ENCODE measurements at places on chromosomes 2 and 18.

DNA sequence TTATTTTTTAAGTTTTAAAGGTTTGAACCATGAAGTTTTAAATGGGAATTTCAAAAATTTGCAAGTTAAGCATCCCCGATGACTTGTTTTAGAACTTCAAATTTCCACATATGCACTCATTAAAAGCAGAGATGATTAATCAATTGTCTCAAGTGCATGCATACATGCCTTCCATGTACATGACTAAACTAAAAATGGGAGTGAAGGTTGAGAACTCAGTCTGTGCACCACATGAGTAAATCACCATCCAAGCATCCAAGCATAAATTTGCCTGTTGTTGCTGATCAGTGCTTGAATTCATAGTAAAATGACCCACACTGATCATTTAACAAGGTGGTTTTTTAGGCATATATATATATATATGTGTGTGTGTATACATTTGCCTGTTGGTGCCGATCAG, 249.8 kb downstream of the ARHGAP15 start:
- DNase-seq: no peak

DNA sequence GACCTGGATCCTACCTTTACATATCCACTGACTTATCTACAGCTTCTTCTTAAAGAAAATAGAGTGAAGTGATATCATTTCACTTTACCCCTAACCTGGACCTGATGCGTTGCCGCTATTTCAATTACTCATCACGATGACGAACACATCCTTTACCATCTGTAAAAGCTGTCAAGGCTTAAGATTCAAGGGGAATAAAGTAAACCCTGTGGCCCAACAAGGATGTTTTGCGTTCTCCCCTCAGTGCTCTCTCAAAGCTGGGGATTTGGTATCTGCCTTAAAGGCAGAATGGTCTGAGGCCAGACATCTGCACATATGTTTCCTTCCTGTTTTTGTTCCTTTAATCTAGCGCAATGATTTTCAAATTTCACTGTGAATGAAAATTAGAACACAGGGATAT, 100.1 kb upstream of the KLF7 start:
- no peak for DNase-seq

DNA sequence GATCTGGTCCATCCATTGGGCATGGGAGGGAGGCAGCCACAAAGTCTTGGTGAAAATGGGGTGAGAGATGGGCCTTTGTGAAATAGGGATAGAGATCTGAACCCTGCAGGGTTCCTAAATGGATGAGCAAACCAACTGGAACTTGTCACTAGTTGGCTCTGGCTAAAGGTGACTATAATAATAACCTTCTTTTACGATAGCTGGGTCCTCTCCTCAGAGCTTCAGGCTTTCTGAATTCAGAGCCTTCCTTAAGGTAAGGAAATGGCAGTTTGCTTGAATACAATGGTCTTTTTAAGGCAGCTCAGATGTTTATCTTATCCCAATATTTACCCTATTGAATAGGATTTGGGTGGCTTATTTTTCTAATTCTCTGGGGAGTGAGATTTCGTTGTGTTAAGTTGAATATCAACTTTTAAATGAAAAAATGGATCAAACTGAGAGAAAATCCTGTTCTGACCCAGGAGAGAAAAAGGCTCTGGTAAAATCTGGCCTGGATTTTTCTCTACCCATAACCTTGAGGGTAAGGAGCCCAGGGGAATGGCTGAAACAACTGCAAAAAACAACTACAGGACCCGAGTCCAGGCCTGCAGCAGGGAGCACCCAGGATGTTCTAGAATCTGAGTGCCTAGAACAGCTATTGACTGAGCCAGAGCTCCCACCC, 61.1 kb upstream of the CXCR4 start:
- DNase-seq: no peak

- DNase-seq: no peak
These were observed 276.4 kb upstream of the CXCR4 start for GRCh38 chr2:136394136-136395060.

- DNase-seq: no peak
These were observed 37.2 kb upstream of the HPCAL1 start for GRCh38 chr2:10265329-10266132.

GRCh38 chr2:29583104-29583503, 338.3 kb downstream of the ALK start:
- no peak for DNase-seq

DNA sequence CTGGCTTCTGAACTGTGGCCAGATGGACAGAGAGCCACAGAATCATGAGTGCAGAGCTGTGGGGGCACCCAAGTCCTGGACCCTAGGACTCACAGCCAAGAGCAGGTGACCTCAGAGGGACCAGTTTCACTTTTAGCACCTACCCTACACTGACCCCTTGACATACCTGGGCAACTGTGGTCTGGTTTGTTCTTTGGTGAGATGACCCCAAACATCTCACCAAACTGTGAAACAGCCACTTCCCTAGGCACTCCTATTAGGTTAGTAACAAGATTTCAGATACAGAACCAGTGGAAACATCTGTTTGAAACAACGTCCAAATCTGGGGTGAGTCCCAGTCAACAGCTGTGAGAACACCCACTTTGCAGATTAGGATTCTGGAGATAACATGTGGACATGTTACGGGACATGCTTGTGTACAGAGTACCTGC, 1.9 kb upstream of the ZFP36L2 start:
- DNase-seq: no peak

- no peak for DNase-seq
These were observed 182.0 kb downstream of the PRKCE start for GRCh38 chr2:45833301-45833967.

DNA sequence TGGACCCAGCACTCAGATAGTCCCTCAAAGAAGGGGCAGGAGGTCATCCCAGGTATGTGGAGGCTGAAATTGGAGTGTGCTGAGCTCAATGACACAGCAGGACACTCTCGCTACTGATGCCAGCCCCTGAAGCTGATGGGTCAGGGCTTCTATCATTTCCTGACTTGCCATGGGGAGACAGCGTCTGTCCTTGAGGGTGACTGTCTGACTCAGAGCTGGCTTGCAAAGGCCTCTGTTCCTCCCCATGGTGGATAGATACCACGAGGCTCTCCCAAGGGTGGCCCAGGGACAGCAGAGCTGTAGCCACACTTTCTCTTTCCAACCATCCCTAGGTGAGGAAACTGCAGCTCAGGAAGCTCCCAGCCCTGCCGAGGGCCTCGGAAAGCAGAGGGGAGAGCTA, 10.8 kb downstream of the ALPG start:
- DNase-seq: no peak

GRCh38 chr2:121584741-121585140, 54.1 kb downstream of the RNU4ATAC start:
- DNase-seq: no peak

DNA sequence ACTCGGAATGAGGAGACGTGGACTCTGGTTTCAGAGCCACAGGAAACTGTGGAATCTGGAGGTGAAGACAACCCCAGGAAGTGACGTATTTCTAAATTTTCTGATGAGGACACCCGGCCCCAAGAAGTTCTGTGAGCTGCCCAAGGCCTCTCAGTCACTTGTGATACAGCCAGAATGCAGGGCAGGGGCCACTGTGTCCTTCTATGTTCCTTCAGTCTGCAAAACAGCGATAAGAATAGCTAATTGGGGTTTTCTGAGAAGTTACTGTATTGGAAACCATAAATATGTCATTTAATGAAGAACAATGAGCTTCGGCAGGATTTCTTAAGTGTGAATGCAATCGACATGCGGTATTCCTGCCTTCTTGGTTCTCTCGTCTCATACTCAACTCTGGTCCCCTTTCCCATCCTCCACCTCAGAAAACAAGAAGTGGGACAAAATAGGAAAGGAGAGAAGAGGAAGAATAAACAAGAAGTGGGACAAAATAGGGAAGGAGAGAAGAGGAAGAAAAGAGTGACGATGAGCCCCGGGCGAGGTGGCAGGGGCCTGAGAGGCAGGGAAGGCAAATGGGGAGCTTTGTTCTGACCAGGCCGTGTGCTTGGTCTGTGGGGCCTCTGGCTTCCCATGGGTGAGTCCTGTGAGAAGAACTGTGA, 282.0 kb upstream of the REV1 start:
- DNase-seq: no peak

DNA sequence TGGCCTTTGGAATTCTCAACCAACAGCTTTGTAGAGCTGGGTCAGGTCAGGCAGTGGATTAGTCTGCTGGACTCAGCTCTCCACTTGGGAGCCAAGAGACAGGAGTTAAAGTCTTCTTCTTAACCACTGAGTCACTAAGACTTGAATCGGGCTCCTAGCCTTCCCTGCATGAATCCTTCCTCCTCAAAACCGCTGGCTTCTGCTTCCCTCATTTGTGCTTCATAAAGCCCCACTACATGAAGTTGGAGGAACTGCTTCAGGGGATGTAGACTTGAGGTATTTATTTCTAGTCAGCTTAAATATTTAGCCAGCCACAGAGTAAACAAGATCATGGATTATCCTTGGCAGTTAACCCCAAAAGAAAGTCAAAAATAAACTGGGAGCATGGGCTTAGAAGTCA, 536.3 kb upstream of the TNP1 start:
- DNase-seq: no peak

GRCh38 chr18:48621240-48621639, 82.4 kb downstream of the CTIF start:
- DNase-seq: peak; percentile 16

- DNase-seq: no peak
These were observed 176.9 kb upstream of the SESTD1 start for GRCh38 chr2:179441551-179441950.

- no peak for DNase-seq
These were observed 16.4 kb downstream of the DYNAP start for GRCh38 chr18:54607213-54608027.

GRCh38 chr2:202375033-202375608, 1.0 kb upstream of the BMPR2 start:
- no peak for DNase-seq

GRCh38 chr2:206464597-206464996, 21.3 kb downstream of the ADAM23 start:
- no peak for DNase-seq

DNA sequence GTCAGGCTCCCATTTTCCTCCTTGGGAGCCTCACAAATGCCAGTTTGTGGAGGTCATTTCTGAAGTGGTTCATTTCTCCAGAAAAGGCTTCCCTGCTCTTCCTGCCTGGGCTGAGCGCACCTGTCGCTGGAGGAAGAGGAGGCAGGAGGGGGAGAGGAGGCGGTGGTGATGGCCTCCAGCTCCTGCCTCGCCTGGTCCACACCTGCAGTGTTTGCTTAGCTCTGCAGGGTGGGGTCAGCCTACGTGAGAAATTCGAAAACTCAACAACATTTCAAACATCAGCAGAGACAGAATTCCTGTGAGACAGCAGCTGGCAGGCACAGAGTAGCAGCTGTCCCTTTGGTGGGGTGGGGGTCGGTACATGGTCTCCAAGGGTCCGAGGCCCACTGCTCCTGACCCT, 7.9 kb downstream of the IMPA2 start:
- no peak for DNase-seq

GRCh38 chr2:137862651-137863050, 101.6 kb upstream of the HNMT start:
- DNase-seq: no peak

- DNase-seq: no peak
These were observed 375.0 kb downstream of the LRRTM4 start for GRCh38 chr2:77147153-77147552.

- DNase-seq: no peak
These were observed 40.2 kb downstream of the ONECUT2 start for GRCh38 chr18:57475408-57475807.

- no peak for DNase-seq
These were observed 14.8 kb upstream of the ACTR3 start for GRCh38 chr2:113875135-113875534.

- no peak for DNase-seq
These were observed 167.4 kb downstream of the SPAG16 start for GRCh38 chr2:213451542-213452239.

DNA sequence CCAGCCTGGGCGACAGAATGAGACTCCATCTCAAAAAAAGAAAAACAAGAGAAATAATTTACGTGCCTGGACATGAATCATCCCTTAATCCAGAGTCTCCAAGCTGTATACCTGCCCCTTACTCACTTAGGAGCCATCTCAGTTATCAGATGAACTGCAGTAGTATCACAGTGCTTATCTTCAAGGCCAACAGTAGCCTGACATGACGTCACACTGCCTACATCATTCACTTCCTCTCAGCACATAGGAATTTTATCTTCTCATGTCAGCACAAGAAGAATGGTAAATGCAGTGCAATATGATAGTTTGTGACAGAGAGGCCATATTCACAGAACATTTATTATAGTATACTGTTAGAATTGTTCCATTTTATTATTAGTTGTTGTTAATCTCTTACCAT, 216.6 kb downstream of the SS18 start:
- no peak for DNase-seq

- DNase-seq: no peak
These were observed 363.3 kb downstream of the ZNF516 start for GRCh38 chr18:76131738-76132137.

DNA sequence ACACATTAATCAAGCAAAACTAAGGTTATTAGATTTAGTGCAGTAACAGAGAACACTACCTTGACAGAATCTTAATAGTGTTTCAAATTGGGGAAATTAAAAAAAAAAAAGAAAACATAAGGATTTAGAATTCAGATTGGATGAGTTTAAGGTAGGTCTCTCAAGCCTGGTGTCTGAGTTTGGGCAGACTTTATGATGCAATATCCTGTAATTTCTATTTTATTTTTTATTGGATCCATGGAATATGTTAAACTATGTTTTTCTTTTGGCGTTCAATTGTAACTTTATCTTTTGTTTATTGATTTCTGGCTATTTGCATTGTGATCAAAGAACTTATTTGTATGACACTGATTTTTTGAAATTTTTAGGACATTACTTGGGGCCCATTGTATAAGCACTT, 394.1 kb upstream of the NETO1 start:
- DNase-seq: no peak

GRCh38 chr2:182553483-182553882, 126.6 kb upstream of the PDE1A start:
- no peak for DNase-seq

DNA sequence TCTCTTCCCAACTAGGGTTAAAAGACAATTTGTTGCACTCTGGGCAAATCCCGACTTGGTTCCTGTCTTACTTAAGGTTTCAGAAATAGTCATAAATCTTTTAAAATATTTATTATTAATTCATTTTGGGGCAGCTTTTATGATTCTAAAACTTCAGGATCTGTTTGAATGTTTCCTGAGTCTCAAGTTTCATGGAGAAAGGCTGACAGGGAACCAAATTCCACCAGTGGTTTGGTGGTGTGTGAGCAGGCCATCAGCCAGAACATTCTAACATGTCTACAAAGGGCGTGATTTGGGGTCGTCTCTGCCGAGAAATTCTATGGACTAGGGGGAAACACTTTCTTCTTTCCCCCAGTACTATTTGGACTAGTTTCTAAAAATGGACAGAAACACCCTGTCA, 366.4 kb downstream of the ZNF521 start:
- no peak for DNase-seq

- no peak for DNase-seq
These were observed 19.4 kb upstream of the NMUR1 start for GRCh38 chr2:231549446-231550239.

- DNase-seq: no peak
These were observed 16.7 kb downstream of the DSG4 start for GRCh38 chr18:31393286-31393685.

- DNase-seq: no peak
These were observed 123.8 kb upstream of the STON1 start for GRCh38 chr2:48406116-48406515.

GRCh38 chr2:42903821-42904575, 111.6 kb upstream of the HAAO start:
- DNase-seq: no peak

All from T1000 (cell line).